Stimulated activated CD4-positive, alpha-beta T cell treated with anti-CD3 and anti-CD28 coated beads, Interleukin-1b, Interleukin-23, amount 100 ng/mL, for 1 hour (primary cell): ENCODE measurements at places on chromosomes 12 and 14.

- no peak for DNase-seq
These were observed at the start of gene ABHD4 for GRCh38 chr14:22598099-22598895. ABHD4 (plus strand) TSS chr14:22598300; CDS start chr14:22598307, 7 bp downstream.

- peak; percentile 82 for DNase-seq
These were observed at the start of gene ZNF140 for GRCh38 chr12:133080368-133081158. ZNF140 (plus strand) TSS chr12:133080923; CDS start chr12:133081321, 398 bp downstream.

DNA sequence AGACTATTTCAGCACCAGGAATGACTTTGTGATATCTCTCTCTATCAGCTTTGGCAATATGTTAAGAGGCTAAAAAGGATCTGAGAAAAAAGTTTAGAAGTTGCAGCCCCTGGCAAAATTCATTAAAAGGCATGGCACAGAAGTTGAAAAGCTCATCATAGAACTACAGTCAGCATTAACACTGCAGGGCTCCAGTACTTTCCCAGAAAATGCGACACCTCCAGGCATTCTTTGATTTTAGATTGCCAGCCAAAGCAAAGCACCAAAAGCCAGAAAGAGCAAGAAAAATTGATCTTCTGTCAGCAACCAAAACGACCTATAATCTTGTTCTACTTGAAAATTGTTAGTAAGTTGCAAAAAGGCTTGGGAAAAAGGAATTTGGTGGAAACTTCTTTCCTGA lies 713.5 kb downstream of the FSCB start:
- DNase-seq = no peak

GRCh38 chr12:21666722-21667121 lies 9.1 kb upstream of the LDHB start:
- no peak for DNase-seq

DNA sequence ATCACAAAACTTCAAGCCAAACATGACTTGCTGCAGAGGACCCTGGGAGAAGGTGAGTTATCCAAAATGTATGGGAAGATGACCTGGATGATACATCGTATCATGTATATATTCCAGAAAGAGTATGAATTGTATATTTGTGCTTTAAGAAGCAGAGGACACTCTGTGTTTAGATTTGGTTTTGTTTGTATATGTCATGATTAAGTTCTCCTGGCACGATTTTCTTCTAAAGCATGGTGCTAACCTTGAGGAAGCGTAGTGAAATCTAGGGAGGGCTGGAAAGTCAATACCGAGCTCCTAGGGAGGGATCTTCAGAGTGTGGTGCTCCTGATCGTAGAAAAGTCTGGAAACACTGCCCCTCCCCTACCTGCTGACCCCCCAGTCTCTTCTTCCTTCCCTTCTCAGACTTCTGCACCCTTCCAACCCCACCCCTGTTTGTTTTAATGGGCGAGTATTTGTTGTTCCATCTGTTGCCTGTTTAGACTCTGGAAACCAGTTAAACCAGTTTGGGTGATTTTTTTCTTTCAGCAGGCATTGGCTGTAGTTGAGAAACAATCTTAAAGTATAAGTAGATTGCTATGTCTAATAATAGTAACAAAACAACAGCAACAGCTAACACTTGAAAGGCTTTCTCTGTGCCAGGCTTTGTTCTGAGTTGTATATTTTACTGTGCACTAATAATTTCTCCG lies 141.6 kb downstream of the KICS2 start:
- DNase-seq = no peak

DNA sequence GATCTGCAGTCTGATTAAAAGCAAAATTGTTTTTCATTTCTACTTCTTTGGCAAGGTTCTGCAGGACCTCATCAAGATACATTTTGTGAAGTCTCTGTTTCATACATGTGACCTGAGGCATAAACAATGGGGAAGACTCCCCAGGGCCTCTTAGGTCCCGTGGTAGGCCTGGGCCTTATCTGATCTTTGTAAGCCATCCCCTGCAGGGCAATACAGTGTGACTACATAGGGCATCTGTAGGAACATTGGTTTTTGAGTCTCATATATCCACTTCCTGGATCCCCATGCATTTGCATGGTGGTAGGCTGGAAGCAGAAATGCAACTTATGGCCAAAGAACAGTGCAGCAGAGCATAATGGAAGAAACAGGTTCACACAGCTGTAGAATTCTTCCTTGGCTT lies 6.0 kb downstream of the FAR2 start:
- DNase-seq = no peak

GRCh38 chr12:121198949-121199348 lies 11.0 kb upstream of the P2RX4 start:
- DNase-seq = no peak
